Activated T-helper 2 cell treated with anti-CD3 and anti-CD28 coated beads, Interferon-gamma antibody, Interleukin-2, Interleukin-4, amounts not matched to agents 10 μg/mL and 5 μg/mL and 100 μg/mL, durations not matched to agents 14 hours and 24 hours and 36 hours (primary cell): ENCODE measurements at places on chromosomes 5 and 9. TPM values are rescaled to one million over a fixed set of nuclear protein-coding genes. Genes with fewer than 3 reads are reported as not detected.

ANKRD31 gene
- 0.11 and 0.28 TPM in 2 replicates for total RNA-seq

DNA sequence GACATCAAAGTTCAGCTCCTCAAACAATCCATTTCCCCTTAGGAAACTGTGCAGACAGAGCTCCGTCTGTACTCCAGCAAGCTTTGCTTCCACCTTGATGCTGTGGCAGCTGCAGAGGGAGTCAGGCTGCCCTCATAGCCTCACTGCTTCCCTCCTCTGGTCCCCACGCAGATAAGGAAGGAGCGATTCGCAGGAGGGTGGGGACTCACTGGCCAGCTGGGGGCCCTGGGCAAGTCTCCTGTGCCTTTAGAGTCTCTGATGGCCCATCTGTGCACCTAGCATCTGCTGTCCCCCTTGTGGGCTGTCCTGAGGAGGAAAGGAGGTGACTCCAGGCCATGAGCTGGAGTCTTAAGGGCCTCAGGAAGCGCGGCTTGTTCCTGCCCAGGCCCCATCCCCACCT lies 121.5 kb downstream of the ENTREP1 start:
- H3K27ac ChIP-seq = no peak overlapping the region
- H3K36me3 ChIP-seq = no peaks in the 10 kb centered on the region
- H3K27me3 ChIP-seq = peaks cover 7% of the 10 kb centered on the region
- H3K4me1 ChIP-seq = no peaks in the 10 kb centered on the region
- no peak for DNase-seq

KCNMB1 gene
- total RNA-seq = not detected in 2 replicates

GRCh38 chr9:1604942-1605560 lies 410.1 kb upstream of the SMARCA2 start:
- no peak overlapping the region for H3K27ac ChIP-seq
- no peaks in the 10 kb centered on the region for H3K27me3 ChIP-seq
- no peaks in the 10 kb centered on the region for H3K4me1 ChIP-seq
- H3K4me3 ChIP-seq = no peak overlapping the region
- H3K36me3 ChIP-seq = no peaks in the 10 kb centered on the region

- H3K4me3 ChIP-seq = no peak overlapping the region
- peaks cover 13% of the 10 kb centered on the region for H3K27me3 ChIP-seq
- no peak for DNase-seq
- H3K27ac ChIP-seq = no peak overlapping the region
Observed at GRCh38 chr9:127586537-127586936, 25.5 kb upstream of the STXBP1 start.

DNA sequence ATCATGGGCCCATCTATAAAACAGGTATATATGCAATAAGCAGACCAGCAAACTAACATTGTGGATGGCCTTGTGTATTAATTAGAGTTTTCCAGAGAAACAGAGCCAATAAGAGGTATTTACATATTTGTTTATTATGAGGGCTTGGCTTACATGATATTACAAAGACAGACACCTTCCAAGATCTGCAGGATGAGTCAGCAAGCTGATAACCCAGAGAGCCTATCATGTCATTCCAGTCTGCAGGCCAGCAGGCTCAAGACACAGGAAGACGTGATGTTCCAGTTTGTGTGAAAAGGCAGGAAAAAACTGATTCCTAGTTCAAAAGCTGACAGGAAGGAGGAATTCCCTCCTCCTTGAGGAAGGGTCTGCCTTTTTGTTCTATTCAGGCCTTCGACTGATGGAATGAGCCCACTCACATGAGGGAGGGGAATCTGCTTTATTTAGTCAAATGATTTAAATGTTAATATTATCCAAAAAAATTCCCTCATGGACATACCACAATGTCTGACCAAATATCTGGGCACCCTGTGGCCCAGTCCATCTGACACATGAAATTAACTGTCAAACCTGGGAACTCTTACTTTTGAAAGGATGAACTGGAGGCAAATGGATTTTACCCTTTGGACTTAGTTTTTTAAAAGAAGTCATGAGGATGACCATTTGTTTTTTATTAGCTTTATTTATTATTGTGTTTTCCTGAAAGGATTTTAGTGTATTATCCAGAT lies 161.2 kb upstream of the CHD1 start:
- no peak overlapping the region for H3K4me3 ChIP-seq
- H3K27me3 ChIP-seq = peaks cover 5% of the 10 kb centered on the region
- H3K27ac ChIP-seq = no peak overlapping the region
- H3K4me1 ChIP-seq = no peaks in the 10 kb centered on the region
- H3K36me3 ChIP-seq = no peaks in the 10 kb centered on the region
- no peak for DNase-seq

DNA sequence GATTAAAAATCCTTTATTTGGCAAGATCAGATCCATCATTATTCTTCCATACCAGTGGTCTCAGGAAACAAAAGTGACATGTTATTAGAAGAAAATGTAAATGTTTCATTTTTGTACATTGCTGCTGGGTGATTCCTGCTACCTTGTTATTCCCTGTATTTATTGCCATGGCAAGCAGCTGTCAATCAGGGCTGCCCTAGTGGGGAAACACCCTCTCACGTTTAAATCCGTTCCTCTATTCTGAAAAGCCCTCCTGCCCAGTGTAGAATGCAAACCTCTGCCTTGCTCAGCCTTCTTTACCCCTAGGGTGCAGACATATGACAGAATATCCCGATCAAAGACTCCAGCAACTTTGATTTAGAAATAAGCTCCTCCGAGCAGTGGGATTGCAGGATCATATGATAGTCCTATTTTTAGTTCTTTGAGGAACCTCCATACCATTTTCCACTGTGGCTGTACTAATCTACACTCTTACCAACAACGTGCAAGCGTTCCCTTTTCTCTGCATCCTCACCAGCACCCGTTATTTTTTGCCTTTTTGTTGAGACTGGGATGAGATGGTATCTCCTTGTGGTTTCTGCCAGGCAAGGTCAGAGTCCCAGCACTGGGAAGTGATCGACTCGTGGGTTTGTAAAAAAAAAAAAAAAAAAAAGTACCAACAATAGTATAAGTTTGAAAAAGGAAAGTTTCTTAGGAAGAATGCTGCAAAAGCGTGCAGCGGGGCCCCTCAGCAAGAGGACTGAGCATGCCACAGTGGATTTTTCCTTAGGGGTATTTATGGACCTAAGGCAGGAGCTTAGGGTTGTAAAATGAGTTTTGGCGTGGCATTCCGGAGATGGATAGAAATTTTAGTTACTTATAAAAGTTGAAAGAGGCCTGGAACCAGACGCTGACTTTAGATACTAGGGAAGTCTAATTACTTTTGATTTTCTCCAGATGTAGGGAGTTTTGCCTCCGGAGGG lies 66.7 kb downstream of the HRH2 start:
- no peaks in the 10 kb centered on the region for H3K36me3 ChIP-seq
- no peaks in the 10 kb centered on the region for H3K4me1 ChIP-seq
- no peak overlapping the region for H3K4me3 ChIP-seq
- peaks cover 5% of the 10 kb centered on the region for H3K27me3 ChIP-seq
- DNase-seq = no peak
- no peak overlapping the region for H3K27ac ChIP-seq

ARID3C gene
- total RNA-seq = 0.14 and 0.21 TPM in 2 replicates

DNA sequence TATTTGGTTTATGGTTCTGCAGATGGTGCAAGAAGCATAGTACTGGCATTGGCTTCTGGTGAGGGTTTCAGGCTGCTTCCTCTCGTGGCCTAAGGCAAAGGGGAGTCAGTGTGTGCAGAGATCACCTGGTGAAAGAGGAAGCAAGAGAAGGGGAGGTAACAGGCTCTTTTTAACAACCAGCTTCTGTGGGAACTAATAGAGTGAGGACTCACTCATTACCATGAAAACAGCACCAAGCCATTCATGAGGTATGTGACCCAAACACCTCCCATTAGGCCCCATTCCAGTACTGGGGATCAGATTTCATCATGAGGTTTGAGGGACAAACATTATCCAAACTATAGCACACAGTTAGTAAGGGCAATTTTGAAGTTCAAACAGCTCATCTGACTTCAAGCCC lies 263.5 kb downstream of the TMEM38B start:
- H3K27ac ChIP-seq = no peak overlapping the region
- DNase-seq = no peak
- H3K36me3 ChIP-seq = no peaks in the 10 kb centered on the region
- H3K4me1 ChIP-seq = no peaks in the 10 kb centered on the region
- no peaks in the 10 kb centered on the region for H3K27me3 ChIP-seq
- no peak overlapping the region for H3K4me3 ChIP-seq

GPX8 gene
- not detected in 2 replicates for total RNA-seq

GRCh38 chr9:133087429-133088145 lies 25.8 kb downstream of the CEL start:
- no peaks in the 10 kb centered on the region for H3K27me3 ChIP-seq
- no peaks in the 10 kb centered on the region for H3K4me1 ChIP-seq
- no peak overlapping the region for H3K4me3 ChIP-seq
- no peaks in the 10 kb centered on the region for H3K36me3 ChIP-seq

DNA sequence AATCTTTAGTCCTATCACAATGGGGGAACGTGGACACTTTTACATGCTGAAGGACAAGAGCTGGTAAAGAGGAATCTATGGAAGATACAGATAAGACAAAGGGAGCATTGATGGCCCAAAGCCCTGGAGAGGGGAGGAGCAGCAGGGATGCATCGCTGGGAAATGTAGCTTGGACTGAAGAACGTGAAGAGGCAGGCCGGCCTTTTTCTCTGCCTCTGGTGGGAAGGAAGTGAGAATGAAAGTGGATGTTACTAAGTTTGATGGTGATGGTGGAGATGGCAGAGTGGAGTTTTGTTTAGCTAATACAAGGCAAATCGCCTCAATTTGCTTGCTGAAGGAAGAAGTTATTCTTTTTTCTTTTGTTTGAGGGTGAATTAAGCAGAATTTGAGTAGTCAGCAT lies 124.6 kb upstream of the TAF11L2 start:
- no peak overlapping the region for H3K4me3 ChIP-seq
- no peaks in the 10 kb centered on the region for H3K27me3 ChIP-seq
- no peak overlapping the region for H3K27ac ChIP-seq
- no peak for DNase-seq
- no peaks in the 10 kb centered on the region for H3K4me1 ChIP-seq
- H3K36me3 ChIP-seq = no peaks in the 10 kb centered on the region

GRCh38 chr9:14418941-14419937 lies 105.3 kb upstream of the NFIB start:
- no peaks in the 10 kb centered on the region for H3K4me1 ChIP-seq
- H3K4me3 ChIP-seq = no peak overlapping the region
- no peak overlapping the region for H3K27ac ChIP-seq
- no peak for DNase-seq
- H3K36me3 ChIP-seq = no peaks in the 10 kb centered on the region

GRCh38 chr5:1281038-1281882 lies 13.6 kb downstream of the TERT start:
- no peak overlapping the region for H3K4me3 ChIP-seq
- no peak for DNase-seq
- no peak overlapping the region for H3K27ac ChIP-seq
- H3K4me1 ChIP-seq = no peaks in the 10 kb centered on the region
- peaks cover 14% of the 10 kb centered on the region for H3K36me3 ChIP-seq

- no peak for DNase-seq
- H3K27me3 ChIP-seq = no peaks in the 10 kb centered on the region
- H3K27ac ChIP-seq = no peak overlapping the region
- H3K36me3 ChIP-seq = no peaks in the 10 kb centered on the region
Observed at GRCh38 chr9:116318468-116319374, 165.1 kb downstream of the PAPPA start.

DNA sequence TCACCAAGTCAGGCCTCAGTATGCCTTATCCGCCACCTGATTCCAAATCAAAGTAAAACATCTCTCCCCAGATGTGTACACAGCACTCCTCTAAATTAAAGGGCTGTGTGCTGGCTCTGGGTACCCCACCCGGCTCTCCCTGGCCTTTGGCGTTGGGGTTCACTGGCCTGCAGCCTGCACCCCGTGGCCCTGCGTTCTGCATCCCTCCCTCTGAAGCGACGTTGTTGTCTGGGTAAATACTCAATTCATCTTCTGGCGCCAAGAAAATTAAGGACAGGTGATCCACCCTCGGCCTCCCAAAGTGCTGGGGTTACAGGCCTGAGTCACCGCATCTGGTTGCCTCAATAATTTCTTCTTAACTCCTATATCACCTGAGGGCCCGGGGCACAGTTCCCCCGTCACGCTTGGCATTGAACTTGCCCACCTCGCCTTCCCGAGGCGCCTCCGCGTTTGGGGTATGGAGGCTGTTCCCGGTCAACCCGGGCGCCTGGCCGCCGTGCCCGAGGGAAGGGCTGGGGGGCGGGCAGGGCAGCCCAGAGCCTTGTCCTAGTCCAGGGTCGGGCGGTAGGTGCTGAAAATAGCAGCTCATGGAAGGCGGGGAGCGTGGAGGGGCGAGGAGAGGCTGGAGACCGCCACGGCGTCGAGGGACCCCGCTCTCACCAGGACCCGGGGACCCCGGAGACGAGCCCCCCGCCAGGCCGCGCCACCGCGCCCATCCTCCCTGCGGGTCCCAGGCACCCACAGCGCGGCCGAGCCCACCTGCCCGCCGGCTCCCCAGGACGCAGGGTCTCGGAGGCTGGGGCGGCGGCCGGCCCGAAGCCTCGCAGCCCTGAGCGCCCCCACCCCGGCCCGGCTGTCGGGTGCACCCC lies 531 bp downstream of the ABO start:
- no peak for DNase-seq
- no peak overlapping the region for H3K27ac ChIP-seq
- no peaks in the 10 kb centered on the region for H3K36me3 ChIP-seq

GRCh38 chr5:11400316-11400715 lies 503.9 kb downstream of the CTNND2 start:
- H3K27me3 ChIP-seq = no peaks in the 10 kb centered on the region
- H3K27ac ChIP-seq = no peak overlapping the region
- no peaks in the 10 kb centered on the region for H3K36me3 ChIP-seq
- DNase-seq = no peak

DNA sequence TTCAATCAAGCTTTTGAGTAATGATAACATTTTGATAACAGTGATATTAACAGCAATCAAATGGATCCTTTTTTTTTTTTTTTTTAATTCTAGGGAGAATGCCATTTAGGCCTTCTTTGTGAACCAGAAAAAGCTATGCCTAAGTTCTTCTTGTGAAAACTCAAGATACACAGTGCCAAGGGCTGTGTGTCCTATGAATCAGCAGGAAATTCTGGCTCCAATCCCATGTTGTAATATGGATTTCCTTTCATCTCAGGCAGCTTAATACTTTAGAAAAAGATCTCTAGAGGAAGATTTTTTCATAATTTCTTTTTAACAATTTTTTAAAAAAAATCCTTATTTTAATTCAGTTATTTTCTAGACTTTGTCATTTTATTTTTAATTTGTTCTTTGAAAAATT lies 96.1 kb downstream of the NUDT12 start:
- peaks cover 7% of the 10 kb centered on the region for H3K27me3 ChIP-seq
- H3K36me3 ChIP-seq = no peaks in the 10 kb centered on the region
- no peak overlapping the region for H3K4me3 ChIP-seq
- H3K4me1 ChIP-seq = no peaks in the 10 kb centered on the region

DNA sequence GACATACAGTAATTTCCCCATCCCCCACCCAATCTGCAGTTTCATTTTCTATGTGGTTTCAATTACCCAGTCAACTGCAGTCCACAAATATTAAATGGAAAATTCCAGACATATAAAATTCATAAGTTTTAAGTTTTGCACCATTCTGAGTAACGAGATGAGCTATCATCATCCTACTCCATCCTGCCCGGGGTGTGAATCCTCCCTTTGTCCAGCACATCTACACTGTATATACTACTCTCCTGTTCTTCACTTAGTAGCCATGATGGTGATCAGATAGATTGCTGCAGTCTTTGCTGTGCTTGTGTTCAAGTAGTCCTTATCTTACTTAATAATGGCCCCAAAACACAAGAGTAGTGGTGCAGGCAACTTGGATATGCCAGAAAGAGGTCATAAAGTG lies 11.3 kb downstream of the OXCT1 start:
- peaks cover 42% of the 10 kb centered on the region for H3K4me1 ChIP-seq
- H3K27ac ChIP-seq = peak overlapping the region; percentile 53
- peaks cover 36% of the 10 kb centered on the region for H3K36me3 ChIP-seq
- no peaks in the 10 kb centered on the region for H3K27me3 ChIP-seq
- no peak for DNase-seq

FOXD1 gene
- 0.11 and 0.25 TPM in 2 replicates for total RNA-seq

GABRA6 gene
- total RNA-seq = not detected in 2 replicates
